ENCODE measurements at places on chromosomes 1 and 21.

DNA sequence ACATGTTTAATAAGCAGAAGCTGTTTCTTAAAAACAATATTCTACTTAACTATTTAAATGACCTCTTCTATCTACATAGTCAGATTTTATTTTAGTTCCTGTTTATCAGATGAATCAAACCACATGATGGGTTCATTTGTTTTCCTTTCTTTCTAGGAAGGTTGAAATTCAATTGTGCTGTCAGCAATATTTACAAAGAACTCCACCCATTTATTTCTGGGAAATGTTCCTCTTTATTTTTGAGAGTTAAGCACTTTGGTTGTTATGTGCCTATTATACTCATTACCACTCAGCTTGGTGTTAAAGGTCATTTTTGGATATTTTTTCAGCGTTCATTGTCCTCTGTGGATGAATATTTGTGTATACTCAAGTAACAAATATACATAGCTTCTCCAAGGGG, 84.9 kb downstream of the C4BPA start:
- no peak for DNase-seq

DNA sequence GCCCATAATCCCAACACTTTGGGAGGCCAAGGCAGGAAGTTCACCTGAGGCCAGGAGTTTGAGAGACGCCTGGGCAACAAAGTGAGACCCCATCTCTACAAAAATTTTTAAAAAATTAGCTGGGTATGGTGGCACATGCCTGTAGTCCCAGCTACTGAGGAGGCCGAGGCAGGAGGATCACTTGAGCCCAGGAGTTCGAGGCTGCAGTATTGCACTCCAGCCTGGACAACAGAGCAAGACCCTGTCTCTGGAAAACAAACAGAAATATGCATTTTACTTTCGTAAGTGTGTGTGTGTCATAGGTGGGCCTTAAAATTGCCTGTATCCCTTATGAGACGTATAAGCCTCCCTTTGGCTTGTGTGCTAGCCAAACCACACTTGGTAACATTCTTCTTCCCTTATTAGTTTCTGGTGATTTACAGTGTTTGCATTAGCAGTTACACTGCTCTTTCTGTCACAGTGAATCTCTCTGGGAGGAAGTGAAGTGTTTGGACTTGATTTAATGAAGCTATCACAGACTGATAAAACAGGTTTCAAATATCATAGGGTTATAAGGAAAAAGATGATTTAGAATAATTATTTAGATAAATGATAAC, 48.9 kb upstream of the KIF26B start:
- no peak for DNase-seq

DNA sequence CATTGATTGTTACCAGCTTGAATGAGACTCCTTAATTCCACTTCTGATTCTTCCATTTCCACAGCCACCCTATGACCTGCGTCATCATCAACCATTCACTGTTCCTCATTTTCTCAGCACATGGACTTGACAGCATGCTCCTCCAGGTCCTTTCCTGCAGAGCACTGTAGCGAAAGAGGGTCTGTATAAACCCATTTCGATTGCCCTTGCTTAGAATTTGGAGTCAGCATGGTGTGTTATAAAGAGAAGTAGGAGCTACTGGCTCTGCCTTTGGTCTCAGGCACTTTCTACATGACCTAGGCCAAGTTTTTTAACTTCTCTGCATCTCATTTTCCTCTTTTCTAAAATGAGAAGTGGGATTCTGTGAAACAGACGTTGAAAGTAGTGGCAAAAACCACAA, 133.8 kb downstream of the AK5 start:
- DNase-seq: no peak

- DNase-seq: no peak
Measured at GRCh38 chr1:234397732-234398131, 24.5 kb downstream of the COA6 start.

GRCh38 chr1:115761601-115762302, 6.8 kb downstream of the CASQ2 start:
- no peak for DNase-seq

- no peak for DNase-seq
Measured at GRCh38 chr21:22280851-22281250, 1282.6 kb downstream of the NCAM2 start.

- no peak for DNase-seq
Measured at GRCh38 chr1:151620286-151620685, 8.4 kb downstream of the SNX27 start.

GRCh38 chr1:200866521-200866920, 6.3 kb upstream of the GPR25 start:
- no peak for DNase-seq

DNA sequence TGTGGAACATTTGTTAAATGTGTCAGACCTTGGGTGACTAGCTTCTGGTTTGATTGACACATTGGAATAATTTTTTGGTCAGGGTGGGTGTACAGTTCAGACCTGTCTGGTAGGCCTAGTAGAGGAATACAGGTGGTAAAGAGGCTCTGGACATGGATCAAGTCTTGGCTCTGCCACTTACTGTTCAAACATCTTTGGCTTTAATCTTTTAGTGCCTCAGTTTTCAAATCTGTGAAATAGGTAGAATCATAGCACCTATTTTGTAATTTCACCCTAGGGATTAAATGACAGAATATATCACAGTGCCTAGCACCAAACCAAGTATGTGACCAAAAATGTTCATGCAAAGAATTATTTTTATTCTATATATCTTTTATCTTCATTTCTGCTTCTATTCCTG, 340.4 kb downstream of the RPS6KC1 start:
- DNase-seq: no peak

GRCh38 chr1:181043025-181043888, 9.5 kb downstream of the MR1 start:
- no peak for DNase-seq

DNA sequence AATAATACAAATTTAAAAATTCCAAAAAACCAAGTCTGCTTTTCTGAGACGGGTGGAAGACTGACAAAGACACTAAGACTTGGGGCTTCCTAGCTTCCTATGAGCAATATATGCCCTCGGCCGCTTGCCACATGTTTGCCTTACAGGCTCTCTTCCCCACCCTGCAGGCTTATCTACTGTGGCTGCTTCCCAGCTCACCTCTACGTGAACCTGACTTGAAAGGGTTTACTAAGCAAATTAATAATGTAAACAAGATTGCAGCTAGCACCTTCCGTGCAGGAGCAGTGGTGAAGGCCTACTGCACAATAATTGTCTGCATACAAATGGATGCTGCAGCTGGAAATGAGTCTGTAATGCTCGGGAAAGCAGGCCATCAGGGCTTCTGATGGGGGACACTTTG, 152.9 kb upstream of the DAB1 start:
- no peak for DNase-seq

- no peak for DNase-seq
Measured at GRCh38 chr1:3366126-3367051, 88.1 kb upstream of the ARHGEF16 start.

DNA sequence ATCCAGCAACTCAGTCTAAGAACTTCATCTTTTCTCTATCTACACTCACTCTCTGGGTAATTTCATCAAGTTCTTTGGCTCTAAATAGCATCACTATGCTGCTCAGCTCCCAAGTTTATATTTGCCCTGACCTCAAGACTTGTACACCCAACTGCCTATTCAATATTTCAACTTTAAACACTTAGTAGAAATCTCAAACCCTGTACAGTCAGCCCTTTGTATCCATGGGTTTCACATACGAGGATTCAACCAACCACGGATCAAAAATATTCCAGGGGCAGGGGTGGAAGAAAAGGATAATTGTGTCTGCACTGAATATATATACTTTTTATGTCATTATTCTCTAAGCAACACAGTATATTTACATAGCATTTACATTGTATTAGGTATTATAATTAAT, 13.9 kb downstream of the ASH1L start:
- no peak for DNase-seq

DNA sequence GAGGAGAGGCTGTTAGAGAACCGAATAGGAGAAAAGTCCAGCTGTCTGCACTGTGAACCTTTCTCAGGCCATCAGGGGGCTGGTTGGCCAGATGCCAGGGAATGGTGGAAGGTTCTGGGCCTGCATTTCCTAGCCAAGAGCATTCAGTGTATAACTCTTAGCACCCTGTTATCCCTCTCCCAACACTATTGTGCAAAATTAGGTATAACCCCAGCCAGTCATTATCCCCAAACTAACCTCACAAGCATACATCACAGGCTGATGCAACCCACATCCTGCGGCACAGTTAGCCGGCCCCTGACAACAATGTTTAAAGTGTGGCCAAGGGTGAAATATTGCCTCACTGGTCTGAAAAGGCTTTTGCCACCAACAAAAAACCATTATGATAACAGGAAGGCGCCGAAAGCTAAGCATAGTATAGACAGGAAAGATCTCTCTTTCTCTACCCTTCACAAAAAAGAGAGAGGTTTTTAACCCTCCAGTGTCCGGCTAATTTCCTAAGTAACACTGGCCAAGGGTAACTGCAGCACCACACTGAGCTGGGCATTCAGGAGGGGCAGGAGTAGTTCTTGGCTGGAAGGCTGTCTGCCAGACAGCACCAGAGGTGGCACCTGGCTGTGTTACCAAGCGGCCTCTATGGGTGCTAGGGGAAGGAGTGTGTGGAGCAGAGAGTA, 77.3 kb upstream of the BCAR3 start:
- DNase-seq: no peak

GRCh38 chr1:243930822-243931671, 81.0 kb upstream of the AKT3 start:
- DNase-seq: no peak

GRCh38 chr1:15683345-15684039, 628 bp upstream of the PLEKHM2 start:
- no peak for DNase-seq

- no peak for DNase-seq
Measured at GRCh38 chr1:201702936-201703335, 126.0 kb upstream of the IPO9 start.

DNA sequence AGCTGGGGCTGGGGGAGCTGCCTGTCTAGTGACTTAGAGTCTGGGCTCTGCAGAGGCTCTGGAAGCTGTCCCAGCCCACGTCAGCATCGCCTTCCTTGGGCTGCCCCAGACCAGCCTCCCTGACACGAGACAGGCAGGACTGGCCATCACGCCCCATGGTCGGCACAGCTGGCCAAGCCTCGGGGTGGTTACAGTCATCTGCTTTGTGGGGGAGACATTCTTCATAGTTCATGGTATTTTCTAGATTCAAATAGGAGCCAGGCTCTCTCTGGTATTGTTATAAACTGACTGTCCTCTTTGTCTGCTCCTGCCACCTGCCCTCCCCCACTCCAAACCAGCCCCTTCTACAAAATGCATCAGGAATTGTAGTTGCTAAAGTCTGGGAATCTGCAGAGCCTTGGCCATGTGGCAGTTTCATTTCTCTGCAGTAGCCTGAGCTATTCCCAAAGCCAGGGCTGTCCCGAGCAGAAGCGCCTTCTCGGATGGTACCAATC, 29.4 kb downstream of the OLFML2B start:
- no peak for DNase-seq

DNA sequence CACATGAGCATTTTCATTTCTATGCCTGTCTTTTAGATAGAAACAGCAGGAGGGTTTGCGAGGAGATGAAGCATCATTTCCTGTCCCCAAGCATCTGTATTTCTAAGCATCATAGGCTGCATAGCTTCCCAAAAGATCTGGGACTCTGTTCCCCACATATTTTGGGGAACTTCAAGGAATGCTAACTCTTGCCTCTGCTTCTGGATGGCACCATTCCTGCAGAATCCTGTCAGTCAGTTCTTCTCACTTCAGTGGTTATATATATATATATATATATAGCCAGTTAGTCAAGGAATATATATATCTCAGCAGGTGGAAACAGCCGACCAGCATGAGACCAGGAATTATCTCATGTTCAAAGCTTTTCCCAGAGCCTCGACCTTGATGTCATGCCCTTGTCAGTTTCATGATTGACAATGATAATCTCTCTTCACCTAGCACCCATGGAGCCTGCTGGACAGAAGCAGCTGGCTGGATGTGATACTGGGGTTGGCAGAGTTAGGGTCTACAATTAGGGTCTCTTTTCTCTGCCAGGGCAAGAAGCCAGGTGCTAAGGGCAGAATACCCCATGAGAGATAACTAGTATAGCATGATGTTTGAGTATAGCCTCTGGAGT, 2.4 kb downstream of the PFKFB2 start:
- DNase-seq: no peak

DNA sequence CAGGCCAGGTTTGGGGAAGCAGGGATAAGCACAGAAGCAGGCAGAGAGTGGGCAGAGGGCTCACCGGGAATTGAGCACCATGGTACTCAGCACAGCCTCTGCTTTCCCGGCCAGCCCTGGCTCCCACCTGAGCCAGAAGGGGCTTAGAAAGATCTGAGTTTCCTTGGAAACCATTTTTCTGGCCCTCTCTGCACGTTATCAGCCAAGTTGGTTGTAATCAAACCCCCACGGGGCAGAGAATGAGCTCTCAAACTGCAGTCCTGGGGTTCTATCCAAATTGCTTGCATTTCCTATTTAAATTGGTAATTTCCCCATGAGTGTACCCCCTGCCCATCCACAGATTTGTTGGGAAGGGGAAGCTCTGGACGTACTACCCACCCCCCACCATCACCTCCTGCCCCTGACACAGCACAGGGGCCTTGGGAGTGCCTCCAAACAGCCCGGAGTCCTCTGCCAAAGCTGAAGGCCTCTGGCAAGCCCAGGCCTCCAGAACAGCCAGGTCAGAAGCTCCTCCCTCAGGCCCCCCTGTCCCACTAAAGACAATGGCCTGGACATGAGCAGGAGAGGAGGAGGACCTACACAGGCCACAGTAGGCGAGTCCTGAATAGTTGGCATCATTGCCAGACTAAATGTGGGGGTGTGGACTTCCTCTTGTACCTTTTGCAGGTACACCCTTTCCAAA, 42.7 kb upstream of the GJB5 start:
- DNase-seq: no peak

DNA sequence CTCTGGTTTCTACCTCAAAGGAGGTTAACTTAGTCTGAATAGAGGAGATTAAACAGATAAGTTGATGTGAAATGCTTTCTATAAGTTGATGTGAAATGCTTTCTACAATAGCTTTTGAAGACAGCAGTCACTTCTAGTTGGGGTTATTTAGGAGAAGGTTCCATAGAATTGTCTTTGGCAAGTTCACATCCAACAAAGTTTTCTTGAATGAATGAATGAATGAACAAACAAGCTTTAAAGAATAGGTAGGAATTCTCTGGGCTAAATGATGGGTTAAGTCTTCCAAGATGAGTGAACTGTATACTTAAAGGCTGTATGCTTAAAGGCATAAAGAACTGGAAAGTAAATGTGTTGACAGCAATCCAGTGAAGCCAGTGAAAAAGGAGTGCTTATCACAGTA, 1.9 kb downstream of the CDC73 start:
- no peak for DNase-seq

GRCh38 chr1:39269791-39270342, 65.4 kb downstream of the MACF1 start:
- DNase-seq: no peak

DNA sequence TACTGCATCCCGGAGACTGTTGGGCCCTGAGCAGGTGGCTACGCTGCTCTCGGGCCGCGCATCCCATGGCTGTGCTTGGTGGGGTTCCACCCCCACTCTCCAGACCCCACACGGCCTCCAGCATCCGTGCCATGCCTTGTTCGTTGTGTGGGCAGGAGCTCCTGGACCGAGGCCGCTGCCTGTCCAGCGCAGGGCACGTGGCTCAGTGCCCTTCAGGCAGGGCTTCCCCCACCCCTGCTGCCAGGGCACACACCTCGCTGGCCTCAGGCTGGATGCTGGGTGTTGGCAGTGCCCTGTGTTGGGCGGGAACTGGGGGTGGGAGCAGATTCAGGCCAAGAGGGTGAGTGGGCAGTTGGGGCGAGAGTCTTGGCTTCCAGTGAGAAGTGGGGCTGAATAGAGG, 9.9 kb downstream of the PRKCZ start:
- no peak for DNase-seq

GRCh38 chr1:119101563-119101962, 38.9 kb downstream of the WARS2 start:
- DNase-seq: no peak

GRCh38 chr1:235722858-235723257, 73.3 kb upstream of the GNG4 start:
- DNase-seq: no peak

Data from cortex of kidney (tissue), 1 donor.